ENCODE measurements at places on chromosomes 5 and 9. TPM values are rescaled to one million over a fixed set of nuclear protein-coding genes. Genes with fewer than 3 reads are reported as not detected.

Gene C5orf52
- 0.09 TPM for polyA plus RNA-seq

Gene NUTM2F
- not detected for polyA plus RNA-seq

Gene JAKMIP2
- polyA plus RNA-seq = 0.93 TPM

Gene CYLC2
- polyA plus RNA-seq = not detected

Gene TMEM252
- polyA plus RNA-seq = not detected

Gene AQP7
- polyA plus RNA-seq = 2.2 TPM
